ENCODE measurements at places on chromosomes 11 and 22.

DNA sequence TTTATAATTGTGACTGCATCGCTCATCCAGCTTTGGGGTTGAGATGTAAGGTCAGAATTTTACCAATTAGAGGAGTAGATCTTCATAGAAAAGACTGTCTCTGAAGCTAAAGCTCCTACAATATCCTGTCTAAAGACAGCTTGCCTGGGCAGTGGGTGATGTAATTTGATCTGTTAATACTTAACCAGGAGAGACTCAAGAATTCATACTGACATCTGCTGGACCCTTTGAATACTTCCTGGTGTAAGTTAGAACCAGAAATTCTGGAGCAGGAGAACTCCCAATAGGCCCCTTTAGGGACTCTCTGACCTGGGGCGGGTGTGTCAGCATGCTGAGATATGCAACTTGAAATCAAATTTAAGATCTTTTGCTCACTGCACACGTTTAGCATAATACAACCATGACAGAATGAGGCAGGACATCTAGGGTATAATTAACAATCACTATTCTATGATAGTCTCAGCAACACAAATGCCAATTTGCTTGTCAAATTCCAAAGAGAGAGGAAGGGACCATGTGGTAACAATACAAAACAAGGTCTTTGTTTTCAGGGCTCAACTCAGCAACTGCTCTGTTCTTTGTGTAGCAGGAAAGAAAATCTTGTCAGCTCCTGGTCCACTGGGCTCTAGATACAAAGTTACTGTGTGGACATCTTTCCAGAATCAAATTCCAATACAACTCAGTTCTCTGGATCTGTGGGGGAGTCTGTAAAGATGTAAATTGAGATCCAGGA is 143.9 kb downstream of the INSC start:
- no peak for DNase-seq

GRCh38 chr11:16874275-16874975 is 136.0 kb downstream of the C11orf58 start:
- DNase-seq, result no peak

DNA sequence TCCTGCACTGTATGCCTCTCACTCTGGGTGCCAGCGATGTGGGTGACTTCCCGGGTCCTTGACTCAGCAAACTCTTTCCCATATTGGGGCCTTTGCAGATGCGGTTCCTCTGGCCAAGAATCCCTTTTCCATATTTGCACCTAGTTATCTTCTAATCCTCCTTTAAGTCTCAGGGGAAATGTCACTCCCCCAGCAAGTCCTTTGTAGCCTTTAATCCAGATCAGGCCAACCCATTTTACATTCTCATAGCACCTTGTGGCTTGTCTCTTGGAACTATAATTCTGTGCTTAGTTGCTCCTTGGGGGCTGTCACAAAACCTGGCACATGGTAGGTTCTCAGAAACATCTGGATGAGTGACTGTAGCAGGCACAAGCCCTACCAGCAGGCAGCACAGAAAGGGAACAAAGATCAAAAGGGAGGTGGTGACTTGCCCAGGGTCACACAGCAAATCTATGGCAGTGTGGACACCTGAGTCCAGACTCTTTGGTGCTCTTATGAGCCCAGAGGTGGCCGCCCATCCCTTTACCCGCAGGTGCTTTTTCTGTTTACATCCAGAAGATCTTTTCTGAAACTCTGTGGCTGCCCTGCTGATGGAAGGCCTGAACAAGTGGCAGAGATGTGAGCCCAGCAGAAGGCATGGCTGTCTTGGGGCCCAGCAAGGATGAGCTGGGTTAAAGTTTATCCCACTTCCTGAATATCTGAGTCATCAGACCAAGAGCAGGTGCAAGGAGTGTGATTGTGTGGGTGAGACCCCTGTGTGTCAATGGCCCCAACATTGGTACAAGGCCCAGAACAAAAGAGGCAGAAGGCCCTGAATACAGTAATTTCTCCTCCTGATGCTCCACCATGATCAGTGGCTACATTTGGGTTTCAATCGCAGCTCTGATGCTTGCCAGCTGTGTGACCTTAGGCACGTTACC is 78.6 kb upstream of the GRK3 start:
- DNase-seq, result no peak

- DNase-seq, result peak; percentile 81
Measured at GRCh38 chr22:36365020-36365411, 22.8 kb downstream of the MYH9 start.

Data from stimulated activated CD8-positive, alpha-beta memory T cell treated with anti-CD3 and anti-CD28 coated beads, Interleukin-4, amount 100 ng/mL, for 4 hours (primary cell).